Activated CD8-positive, alpha-beta memory T cell treated with anti-CD3 and anti-CD28 coated beads for 24 hours (primary cell): ENCODE measurements at places on chromosomes 5 and 9.
A peak's percentile ranks its signal among the peaks of the same experiment; 100 is the strongest.

DNA sequence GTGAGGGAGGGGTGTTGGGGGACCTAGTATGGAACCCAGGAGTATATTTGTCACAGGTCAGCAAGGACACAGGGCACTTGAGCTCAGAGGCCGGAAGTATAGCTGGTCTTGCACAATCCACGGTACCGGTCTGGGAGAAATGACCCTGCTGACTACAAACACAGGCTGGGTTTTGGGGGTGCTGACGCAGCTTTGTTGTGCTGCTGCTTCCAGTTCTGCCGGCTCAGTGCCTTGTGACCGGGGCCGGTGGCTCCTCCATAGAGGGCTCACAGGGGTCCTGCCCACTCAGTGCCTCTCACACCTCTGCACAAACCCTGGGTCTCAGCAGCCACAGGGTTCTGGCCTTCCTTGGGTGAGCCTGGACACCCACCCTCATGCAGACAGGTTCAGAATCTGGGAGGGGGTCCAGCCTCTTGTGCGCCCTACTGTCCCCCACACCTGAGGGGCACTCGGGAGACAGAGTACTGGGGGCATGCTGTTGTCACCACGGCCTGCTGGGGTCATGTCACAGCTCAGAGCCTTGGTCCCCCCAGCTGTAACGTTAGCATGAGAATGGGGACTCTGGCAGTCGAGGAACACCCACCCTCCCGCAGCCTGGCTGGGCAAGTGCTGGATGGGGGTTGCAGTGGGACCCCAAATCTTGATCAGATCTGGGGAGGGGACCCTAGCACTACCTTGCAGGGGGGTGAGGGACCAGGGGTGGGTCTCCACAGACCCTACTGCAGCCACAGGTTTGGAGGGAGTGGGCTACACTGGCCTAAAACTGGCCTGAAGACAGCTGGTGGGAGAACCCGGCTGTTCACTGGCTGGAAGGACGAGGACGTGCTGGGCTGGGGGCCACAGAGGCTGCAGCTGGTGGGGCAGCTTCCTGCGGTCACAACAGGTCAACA lies 17.7 kb downstream of the NINJ1 start:
- DNase-seq, result no peak

DNA sequence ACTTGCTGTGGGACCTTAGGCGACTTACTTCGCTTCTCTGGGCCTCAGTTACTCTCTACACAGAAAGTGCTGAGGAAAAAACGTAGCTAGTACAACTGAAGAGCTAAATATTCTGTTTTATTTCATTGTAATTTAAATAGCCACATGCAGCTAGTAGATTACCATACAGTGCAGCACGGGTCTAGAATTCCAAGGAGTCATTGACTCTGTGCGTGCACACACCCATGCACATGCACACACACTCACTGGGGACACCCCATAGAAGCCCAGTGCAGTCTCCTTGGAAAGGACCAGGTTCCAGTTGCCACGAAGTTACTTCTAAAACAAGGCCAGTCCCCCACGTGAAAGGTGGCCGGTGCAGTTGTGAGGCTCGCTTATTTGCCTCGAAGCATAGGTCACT lies 17.0 kb downstream of the URM1 start:
- DNase-seq, result no peak

- DNase-seq, result no peak
Measured at GRCh38 chr5:158382473-158382872, 523.5 kb upstream of the CLINT1 start.

DNA sequence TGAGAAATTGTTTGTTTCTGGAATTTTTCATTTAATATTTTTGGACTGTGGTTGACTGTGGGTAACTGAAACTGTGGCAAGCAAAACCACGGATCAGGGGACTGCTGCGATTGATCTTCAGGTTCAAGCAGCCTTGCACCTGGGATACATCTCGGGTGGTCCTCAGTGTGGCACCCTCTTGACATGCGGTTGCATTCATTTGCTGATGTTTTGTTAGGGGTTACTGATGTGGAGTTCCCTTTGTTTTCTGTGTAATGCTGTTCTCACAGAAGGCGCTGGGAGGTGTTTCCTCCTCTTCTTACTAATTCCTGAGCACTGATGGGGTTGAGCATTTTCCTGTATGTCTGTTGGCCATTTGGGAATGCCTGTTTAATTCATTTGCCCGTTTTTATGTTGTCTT lies 60.4 kb downstream of the EHMT1 start:
- DNase-seq, result no peak

DNA sequence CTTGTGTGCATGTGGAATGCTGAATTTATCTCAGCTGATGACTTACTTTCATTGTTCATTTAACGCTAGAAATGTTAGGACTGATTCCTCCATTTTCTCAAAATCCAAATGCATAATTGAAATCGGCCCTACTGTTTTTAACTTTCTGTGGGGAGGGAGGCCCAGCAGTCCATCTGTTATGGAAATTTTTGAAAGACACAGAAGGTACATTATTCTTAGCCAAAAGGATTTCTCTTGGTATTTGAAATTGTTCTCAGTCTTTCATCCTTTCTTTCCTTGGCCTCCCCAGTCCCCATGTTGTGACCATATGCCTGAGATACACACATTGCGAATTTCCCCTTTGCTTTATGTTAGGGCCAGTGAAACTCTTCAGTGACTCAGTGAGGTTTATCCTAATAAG lies 549.9 kb downstream of the IRX1 start:
- no peak for DNase-seq

DNA sequence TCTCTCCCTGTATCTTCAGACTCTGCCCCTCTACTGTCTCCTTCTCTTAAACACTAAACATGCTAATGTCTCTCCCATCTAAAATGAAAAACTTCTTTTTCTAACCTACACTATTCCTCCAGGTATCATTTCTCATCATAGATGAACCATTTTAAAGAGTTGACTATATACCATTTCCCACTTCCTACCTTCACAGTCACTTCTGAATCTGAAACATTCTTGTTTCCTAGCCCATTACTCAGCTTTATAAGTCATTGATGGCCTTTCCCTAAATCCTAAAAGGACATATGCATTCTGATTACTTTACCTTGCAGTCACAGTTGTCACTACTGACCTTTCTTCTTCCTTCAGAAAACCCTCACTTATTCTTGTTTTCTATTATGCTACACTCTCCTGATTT lies 118.2 kb downstream of the SSBP2 start:
- no peak for DNase-seq

DNA sequence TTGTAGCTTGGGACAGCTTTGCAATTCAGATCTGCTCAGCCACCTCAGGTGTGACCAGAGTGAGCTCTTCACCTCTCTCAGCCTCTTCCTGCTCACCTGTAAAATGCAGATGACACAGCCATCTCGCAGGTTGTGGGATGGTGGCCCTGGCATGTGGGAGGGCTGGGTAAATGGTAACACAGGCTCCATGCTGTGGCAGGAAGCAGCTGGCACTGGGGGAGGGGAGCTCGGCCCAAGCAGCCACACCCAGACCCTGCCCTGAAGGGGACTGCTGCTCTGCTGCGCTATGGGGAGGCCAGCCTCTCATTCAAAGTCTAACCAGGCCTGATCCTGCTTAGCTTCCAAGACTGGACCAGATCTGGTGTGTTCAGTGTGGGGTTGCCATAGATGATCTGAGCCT lies 24.1 kb downstream of the PHF2 start:
- DNase-seq, result peak; percentile 54

DNA sequence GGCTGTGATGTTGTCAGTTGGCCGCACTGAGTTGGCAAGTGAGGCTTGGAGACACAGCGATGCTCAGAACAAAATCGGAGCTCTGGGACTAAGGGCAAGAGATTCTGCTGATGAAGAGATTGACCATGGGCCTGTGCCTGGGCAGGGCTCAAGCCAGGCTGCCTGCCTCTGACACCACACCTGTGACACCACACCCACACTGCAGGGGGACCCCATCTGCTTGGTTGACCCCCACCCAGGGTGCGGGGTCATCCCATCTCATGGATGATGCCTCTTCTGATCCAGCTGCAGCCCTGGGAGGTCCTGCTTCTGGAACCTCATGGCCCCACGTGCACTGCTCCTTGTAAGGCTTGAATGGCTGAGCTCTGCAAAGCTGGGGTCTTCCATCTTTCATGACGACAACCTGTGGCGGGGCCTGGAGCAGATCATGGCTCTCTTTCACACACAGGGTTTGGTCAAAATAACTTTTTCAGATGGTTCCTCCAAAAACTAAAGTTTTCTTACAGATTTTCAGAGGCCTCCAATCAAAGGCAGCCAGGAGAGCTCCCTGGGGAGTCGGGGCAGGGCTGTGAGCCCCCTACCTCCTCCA lies 185.2 kb downstream of the GADD45G start:
- DNase-seq, result no peak
